ENCODE measurements at places on chromosomes 1 and 21.

- no peak for DNase-seq
Measured at GRCh38 chr1:228316589-228317387, 89.8 kb downstream of the TRIM11 start.

DNA sequence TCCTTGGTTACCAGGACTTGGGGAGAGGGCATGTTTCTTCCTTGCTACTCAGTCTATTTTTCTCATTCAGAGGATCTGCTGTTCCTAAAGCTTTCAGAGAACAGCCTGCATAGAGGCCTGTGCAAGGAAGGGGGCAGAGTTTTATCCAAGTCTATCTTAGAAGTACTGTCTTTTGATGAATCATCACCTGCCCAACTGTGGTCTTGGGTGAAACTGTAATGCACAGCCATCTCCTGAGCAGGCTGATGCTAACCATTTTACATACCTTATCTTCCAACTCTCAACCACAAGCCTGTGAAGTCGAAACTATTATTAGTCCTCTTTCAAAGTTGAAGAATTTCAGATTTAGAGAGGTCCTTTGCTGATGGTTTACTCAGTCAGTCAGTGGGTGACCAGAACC is 368.0 kb downstream of the HHAT start:
- DNase-seq, result no peak

DNA sequence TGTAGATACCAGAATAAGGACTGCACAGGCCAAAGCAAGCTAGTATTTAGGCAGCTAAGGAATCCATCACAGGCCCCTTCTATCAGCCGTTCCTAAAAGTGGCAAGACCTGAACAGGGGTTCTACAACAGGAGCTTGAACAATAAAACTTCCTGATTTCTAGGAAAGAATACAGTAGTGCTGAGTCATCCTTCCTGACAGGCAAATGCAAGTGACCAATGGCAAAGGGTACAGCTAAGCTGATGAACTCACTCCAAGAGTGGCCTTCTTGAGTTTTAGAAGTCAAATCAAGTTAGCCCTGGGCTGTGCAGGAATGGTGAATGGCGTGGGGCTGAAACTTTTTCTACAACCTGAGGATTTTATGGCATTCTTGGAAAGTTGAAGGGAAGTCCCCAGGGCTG is 112.9 kb downstream of the GREM2 start:
- DNase-seq, result no peak

- no peak for DNase-seq
Measured at GRCh38 chr1:72280711-72281110, 1.6 kb downstream of the NEGR1 start.

DNA sequence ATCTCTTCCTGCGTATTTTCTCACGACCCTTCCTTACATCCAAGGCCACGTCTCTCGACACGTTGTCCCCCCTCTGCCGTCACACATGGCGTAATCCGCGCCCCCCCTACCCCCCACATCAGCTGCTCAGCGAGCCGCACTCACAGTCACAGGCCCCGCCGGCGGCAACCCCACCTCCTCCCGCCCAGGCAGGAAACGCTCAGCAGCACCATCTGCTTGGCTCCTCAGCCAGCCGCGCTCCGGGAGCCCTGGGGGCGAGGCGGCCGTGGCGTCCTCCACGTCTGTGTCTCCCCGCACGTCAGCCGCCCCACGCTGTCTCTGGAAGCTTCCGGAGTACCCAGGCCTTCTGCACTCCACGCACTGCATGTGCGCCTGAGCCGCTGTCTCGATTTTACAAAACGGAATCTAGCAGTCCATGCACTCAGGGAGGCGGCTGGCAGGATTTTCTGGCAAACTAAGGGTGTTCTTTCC is 64.6 kb downstream of the SIK1 start:
- peak; percentile 78 for DNase-seq

GRCh38 chr1:64458915-64459314 is 11.0 kb upstream of the CACHD1 start:
- DNase-seq, result no peak

DNA sequence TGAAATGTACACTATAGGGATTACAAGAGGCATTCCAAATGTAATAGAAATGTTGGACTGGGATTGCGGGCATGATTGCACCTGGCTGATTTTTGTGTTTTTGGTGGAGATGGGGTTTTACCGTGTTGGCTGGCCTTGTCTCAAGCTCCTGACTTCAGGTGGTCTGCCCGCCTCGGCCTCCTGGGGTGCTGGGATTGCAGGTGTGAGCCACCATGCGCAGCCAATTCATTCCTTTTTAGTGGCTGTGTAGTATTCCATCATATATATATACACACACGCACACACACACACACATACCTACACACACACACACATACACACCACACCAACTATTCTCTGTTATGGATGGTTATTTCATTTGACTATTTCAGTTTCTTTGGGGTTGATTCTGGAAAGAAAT is 4.7 kb upstream of the ATP6V1G3 start:
- no peak for DNase-seq

DNA sequence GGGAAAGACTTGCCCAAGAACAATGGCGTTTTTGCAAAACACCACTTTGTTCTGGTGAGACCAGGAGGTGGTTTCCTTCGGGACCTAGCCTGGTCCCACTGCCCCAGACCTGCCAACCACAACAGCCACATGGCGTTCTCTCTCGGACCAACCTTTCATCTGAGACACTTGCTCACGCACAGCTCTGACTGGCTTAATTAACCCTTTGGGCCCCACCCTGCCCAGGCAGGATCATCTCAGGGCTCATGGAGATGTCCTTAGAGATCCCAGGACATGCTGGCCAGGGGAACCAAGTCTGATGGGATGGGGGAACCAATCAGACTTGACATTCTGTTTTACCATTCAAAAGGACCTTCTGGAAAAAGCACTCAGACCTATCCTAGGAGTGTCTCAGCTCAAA is 97.8 kb upstream of the SLC2A1 start:
- no peak for DNase-seq

GRCh38 chr1:114002492-114003239 is 23.4 kb downstream of the OLFML3 start:
- no peak for DNase-seq

GRCh38 chr1:181637998-181638397 is 154.7 kb downstream of the CACNA1E start:
- no peak for DNase-seq

DNA sequence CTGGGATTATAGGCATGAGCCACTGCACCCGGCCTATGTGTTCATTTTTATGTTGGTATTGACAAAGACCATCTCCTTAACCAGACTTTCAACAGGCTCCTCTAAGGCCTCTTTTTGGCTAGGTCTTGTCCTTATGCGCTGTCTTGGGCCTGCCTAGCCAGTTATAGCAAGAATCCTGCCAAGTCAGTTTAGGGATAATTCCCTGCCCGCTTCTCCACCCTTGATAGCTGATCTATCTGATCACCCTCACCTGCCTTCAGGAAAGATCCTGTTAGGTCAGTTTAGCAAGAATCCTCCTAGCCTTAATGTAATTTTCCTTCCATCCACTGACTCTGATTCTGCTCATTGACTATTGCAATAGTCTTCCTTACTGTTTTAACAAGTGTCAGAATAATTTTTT is 2.4 kb upstream of the B4GALT3 start:
- no peak for DNase-seq

- DNase-seq, result no peak
Measured at GRCh38 chr1:175274368-175274767, 81.8 kb upstream of the KIAA0040 start.

GRCh38 chr21:45482899-45483821 is 59.1 kb downstream of the SLC19A1 start:
- no peak for DNase-seq

DNA sequence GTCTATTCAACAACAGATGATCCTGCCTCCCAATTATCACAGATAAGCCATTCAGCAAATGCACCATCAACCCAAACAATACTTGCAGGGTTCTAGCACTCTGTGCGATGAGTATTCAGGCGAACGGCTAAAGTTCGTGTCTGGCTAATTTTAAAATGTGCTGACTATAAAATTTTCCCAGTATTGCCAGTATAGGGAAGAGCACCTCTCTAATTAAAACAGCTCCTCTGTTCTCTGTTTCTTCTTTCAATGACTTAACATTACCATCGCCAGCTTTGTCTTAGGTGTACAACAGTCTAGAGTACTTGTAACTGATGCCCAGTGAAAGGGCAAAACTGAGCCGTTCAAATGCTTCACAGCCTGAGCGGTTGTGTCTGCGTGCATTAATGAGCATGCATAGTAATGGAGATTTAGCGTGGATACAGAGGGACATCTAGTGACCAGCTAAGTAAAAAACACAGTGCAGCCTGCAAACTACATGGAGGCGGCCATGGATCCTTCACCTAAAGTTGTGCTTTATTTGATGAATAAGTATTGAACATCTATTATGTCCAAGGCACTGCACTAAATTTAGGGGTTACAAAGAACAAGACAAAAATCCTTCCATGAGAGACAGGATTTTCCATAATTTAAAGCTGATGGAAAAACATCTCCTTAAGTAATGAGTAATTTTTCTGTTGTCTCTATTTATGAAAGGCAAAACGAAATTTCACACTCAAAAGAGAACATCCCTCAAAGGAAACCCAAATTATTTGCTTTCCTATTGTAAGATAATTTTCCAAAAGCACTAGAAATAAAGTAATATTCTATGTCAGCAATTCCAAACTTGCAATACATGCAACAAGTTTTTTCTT is 120.0 kb downstream of the SETD4 start:
- DNase-seq, result no peak

GRCh38 chr1:51673279-51673678 is 56.4 kb downstream of the OSBPL9 start:
- DNase-seq, result no peak

DNA sequence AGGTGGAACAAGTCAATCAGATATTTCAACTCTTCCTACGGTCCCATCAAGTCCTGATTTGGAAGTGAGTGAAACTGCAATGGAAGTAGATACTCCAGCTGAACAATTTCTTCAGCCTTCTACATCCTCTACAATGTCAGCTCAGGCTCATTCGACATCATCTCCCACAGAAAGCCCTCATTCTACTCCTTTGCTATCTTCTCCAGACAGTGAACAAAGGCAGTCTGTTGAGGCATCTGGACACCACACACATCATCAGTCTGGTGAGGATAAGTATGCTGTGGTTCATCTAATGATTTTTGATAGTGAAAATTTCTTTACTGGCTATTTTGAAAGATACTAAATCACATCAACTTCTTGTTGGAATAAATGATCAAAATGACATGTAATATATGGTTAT is 67.7 kb upstream of the MPC2 start:
- DNase-seq, result no peak

DNA sequence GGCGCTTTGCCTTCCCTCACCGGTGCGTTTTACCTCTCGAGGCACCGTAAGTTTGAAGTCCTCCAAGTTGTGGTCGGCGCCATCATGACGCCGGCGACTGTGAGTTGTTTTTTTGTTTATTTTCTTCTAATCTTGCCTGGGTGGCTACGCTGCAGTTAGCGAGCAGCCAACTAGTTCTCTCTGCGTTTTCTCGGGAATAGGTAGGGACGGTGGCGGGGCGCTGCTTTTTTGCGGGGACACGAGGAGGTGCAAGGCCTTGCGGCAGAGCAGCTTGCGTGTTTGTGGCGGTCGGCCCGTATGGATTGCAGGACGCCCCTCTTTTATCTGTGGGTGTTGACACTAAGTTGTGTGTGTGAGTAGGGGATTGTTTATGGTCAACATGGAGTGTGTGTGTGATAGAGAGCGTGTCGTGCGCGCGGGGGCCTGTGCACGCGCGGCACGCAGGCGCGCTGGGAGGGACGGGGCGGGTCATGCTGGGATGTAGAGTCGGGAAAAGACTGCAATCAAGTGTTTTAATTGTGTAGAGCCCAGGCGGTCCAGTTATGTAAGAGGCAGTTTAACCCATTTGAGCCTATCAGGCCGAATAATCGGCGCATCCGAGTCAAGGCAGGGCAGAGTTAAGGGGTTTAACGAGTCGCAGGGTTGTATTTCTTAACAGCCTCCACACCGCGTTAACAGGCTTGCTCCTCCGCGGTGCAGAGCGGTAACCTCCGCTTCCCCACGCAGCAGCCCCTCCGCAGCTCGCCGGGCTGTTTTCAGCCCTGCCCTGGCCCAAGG is 1.2 kb upstream of the NEGR1 start:
- no peak for DNase-seq

DNA sequence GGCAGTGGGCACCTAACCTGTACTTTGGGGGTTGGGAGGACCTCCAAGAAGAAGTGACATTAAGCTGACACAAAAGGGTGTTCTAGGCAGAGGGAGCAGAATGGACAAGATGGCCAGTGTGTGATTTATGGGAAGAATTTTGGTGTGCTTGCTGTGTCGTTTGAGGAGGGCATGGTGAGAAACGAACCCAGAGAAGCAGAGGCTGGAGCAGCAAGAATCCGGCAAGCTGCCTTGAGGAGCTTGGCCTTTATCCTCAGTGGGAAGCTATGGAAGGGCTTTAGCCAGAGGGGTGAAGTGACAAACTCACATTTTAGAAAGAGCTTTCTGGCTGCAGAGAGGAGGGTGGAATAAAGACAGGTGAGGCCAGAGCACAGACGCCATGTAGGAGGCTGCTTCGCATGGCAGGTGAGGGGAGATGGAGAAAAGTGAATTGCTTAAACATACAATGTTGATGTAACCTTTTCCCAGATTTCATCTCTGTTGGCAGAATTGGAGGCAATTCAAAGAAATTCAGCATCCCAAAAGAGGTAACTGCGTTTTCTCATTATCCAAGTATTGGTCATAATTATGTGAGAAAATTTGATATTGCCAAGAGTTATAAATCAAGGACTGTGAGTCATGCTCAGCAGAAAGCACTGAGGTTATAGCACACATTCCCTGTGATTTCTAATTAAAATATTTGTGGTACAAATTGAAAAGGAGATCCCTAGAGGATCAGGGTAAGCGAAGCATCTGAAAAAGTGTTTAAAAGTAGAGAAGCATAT is 26.5 kb downstream of the TRIM45 start:
- DNase-seq, result no peak

GRCh38 chr1:212595787-212596714 is 12.5 kb upstream of the ATF3 start:
- DNase-seq, result peak; percentile 49

- DNase-seq, result peak; percentile 19
Measured at GRCh38 chr1:8560611-8561544, 243.0 kb downstream of the SLC45A1 start.

- no peak for DNase-seq
Measured at GRCh38 chr1:178962853-178963711, 62.6 kb upstream of the FAM20B start.

- DNase-seq, result no peak
Measured at GRCh38 chr1:117003223-117003875, 1.8 kb downstream of the CD101 start.

DNA sequence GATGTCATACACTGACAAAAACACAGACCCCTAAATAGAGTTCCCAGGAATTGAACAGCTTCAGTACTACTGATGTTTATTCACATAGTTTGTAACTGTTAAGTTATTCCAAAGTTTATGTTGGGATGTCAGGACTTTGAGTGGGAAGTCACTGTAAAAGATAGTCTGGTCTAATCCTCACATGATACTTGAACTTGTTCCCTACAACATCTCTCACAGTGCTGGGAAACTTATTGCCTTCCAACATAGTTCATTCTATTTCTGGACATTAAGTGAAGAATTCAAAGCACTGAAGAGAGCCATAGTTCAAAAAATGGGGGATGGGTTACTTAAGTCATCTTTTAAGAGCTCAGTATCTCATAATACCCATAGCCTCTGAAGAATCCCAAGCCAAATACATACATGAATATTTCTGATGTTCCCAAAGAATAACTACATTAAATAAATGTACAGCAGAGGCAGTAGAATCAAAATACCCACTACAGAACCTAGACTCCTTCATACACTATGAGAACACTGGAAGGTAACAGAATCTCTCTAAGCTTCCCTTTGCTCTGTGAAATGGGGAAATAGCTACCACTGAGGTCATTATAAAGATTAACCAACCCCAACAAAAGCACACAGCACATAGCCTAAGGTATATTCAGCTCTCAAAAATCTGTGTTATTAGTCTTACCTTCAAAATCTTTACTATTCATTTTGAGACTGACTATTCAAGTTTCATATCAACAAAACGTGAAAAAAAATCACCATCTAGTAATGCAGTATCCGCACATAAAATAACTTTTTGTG is 81.4 kb downstream of the ESRRG start:
- DNase-seq, result no peak

Measured in stimulated activated CD4-positive, alpha-beta T cell treated with anti-CD3 and anti-CD28 coated beads, Interleukin-2, amount 100 ng/mL, for 4 hours (primary cell).